Astrocyte of the cerebellum (primary cell): ENCODE measurements at places on chromosomes 4 and X.

DNA sequence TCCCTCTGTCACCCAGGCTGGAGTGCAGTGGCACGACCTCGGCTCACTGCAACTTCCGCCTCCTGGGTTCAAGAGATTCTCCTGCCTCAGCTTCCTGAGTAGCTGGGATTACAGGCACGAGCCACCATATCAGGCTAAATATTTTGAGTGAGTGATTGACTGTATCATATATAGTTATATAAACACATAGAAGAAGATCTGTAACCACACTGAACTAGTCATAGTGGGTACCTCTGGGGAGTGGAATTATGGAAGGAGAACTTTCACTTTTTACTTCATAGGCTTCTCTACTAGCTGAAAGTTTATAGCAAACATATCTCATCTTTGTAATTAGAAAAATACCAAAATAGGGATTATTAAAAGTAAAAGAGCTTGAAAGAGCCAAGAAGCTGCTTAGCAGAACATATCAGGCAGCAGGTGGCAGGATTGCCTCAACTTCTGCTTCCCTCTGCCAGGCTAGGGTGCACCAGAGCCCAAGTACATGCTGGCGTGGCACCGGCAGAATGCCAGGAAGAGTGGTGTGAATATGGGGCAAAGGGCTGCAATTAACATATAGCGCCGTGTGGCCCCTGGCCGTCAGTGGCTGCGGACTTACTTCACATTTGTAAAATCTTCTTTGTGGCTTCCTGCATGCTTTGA lies 39.5 kb upstream of the CD40LG start:
- no peak for DNase-seq

GRCh38 chr4:113695328-113696169 lies 66.0 kb downstream of the CAMK2D start:
- no peak for DNase-seq

- DNase-seq = no peak
These were observed 62.5 kb downstream of the PAQR3 start for GRCh38 chr4:78876568-78877320.

DNA sequence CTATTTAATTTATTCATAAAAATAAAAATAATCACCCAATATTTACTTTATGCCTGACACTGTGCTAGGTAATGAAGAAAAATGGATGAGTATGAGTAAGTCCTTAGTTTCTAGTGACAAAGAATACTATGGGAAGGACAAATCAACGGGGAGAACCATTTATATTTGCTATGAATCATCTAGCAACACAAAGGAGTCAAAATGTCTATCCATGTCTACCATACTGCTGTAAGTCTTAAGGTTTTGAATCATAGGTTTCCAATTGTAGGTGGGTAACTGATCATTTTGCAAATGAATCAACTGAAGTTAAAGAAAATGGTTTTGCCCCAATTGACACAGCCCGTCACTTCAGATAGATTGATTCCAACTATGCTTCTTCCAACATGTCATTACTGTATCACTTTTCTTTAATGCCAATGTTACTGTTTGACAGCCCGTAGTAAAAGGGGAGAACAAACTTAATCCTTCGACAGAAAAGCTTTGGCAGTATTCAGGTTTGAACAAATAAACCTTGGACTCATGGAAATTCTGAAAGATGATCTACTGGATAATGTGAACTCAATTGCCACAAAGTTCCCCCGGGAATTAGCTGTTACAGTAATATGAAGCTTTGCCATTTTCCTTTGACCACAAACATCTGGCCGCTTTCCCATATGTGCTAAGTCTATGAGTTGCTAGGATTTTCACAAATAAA lies 3.2 kb downstream of the TDO2 start:
- peak; percentile 100 for DNase-seq

- DNase-seq = no peak
These were observed 69.8 kb downstream of the TMEM131L start for GRCh38 chr4:153535772-153536513.

- DNase-seq = no peak
These were observed 3.1 kb upstream of the CLCN3 start for GRCh38 chr4:169617306-169617705.

DNA sequence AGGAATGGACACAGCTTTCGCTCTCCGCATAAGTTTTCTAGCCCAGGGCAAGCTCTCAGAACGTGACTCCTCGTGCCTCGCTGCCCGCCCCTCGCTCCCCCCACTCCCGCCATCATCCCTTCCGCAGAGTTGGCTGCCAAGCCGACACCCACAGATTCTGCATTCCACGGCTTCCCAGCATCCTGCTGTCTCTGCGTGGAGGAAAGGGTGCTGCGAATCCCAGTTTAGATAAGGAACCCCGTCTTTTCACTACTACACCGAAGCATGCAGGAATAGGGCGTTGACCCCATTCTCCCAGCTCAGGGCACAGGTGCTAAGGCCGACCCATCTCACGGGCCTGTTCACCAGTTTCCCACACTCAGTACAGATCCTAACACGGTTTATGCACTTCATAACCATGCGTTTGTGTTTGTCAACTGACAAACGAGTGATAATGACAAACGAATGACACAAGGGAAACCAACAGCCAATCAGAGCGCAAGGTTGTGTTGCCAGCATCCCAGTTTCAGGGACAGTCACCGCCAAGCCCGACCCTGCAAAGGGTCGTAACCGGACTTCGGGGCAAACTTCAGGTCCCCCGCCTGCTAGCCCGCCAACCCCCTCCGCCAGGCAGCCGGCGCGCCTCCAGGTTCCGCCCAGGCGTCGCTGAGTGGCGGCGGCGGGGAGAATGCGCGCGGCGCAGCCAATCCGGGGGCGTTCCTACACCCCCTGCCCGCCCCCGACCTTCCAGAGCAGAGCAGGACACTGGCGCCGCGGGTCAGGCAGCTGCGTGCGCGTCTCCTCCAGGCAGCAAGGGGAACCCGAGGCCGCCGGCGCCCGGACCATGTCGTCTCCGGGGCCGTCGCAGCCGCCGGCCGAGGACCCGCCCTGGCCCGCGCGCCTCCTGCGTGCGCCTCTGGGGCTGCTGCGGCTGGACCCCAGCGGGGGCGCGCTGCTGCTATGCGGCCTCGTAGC lies at the start of gene CYP2U1:
CYP2U1 (plus strand) TSS at position 729 of the 954 bp plus-strand sequence; CDS start at position 824, 95 bp downstream.
- DNase-seq = no peak

GRCh38 chr4:109560687-109561461 lies 828 bp downstream of the MCUB start:
- DNase-seq = peak; percentile 59

- peak; percentile 2 for DNase-seq
These were observed 4.9 kb upstream of the TLR8 start for GRCh38 chrX:12901486-12901885.

GRCh38 chr4:20724915-20725314 lies 24.7 kb downstream of the PACRGL start:
- DNase-seq = no peak

GRCh38 chr4:7195546-7196287 lies 3.4 kb downstream of the SORCS2 start:
- no peak for DNase-seq

GRCh38 chr4:3452376-3452775 lies 10.6 kb downstream of the HGFAC start:
- DNase-seq = no peak

DNA sequence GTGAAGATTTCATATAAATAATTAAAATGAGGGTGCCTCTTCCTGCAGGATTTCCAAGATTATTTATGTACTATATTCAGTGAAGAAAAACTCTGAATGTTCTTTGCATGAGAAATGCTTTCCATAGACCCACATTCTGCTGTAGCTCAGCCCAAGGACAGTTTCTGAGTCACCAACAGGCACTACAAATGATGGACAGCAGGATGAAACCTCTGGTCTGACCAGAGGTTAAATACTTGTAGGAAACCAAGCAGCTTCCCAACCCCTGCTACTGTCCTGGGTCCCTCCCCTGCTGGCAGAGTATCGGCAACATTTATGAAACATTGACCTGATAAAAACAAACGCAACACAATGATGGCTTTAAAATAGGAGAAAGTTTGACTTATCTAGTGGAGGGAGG lies 73.1 kb downstream of the CXXC4 start:
- DNase-seq = no peak

DNA sequence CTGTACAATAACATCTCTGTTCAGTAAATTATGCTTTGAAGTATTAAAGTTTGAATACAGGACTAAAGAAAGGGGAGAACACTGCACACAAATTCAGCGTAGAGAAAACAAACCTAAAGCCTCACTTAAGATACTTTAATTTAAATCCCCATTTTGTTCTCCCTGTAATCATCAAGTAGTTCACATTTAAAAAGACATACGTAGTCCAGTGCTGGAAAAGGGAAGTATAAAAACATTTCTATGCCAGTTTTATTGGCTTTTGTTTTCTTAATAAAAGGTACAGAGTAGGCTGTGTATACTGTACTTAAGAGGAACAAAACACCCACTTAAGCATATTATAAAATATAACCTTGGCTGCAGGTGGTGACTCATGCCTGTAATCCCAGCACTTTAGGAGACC lies 101.6 kb downstream of the FGF16 start:
- DNase-seq = no peak

DNA sequence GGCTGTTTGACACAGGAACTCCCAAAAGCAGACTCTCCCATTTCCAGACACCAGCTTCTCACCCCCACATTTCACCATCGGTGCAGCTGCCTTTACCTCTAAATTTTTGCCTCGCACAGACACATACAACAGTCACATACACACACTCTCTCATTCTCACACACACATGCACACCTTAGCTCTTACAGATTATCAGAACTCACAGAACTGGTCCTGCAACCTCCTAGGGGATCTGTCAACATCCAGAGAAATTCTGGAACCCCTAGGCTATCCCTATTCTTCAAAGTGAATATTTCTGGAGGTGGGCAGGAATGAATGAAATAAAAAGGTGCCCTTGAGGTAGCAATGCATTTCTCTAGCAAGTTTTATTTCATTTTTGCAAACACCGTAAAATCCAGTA lies 4.1 kb downstream of the HS6ST2 start:
- no peak for DNase-seq

- DNase-seq = no peak
These were observed 269.2 kb upstream of the DDX53 start for GRCh38 chrX:22730542-22730941.

- DNase-seq = no peak
These were observed 184.9 kb downstream of the PDGFC start for GRCh38 chr4:156786713-156787112.

DNA sequence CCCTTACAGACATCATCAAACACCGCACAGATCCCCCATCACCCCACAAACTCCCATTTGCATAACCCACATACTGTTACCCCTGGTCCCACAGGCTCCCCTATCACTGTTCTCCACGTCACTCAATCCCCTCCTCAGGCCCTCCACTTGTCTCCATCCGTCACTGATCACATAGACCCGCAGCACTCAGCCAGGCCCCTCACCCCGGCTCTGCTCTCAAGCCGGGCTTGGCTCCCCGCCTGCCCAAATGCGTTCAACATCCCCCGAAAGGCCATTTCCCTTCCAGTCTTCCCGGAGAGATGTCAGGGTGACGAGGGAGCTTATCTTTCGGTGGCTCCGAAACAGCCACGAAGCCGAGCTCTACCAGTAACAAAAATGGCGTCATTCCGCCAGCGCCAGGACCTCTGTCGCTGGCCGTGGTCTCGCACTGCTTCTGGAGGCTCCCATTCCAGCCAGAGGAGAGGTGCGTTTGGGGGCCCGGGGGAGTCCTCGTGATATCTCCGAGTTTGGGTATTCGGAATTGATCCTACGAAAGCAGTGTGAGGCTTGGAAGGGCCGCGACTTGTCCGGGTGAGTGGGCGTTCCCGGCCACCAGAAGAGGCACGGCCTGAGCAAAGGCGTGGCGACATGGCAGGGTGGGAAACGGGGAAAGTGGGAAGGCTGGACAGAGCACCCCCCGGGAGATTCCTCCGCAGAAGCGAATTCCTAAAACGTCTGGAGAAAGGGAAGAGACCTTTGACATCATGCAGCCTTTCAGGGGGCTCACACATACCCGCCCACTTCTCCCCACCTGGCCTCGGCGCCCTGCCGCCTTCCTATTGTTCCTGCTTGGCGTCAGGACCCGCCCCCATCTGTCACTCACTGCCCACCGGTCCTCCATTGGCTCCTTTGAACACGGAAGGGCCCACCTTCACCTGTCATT lies at the start of gene ZNF630:
ZNF630 (minus strand) TSS at position 577 of the 922 bp plus-strand sequence. CDS start 4,754 bp downstream, outside the sequence.
- peak; percentile 9 for DNase-seq

DNA sequence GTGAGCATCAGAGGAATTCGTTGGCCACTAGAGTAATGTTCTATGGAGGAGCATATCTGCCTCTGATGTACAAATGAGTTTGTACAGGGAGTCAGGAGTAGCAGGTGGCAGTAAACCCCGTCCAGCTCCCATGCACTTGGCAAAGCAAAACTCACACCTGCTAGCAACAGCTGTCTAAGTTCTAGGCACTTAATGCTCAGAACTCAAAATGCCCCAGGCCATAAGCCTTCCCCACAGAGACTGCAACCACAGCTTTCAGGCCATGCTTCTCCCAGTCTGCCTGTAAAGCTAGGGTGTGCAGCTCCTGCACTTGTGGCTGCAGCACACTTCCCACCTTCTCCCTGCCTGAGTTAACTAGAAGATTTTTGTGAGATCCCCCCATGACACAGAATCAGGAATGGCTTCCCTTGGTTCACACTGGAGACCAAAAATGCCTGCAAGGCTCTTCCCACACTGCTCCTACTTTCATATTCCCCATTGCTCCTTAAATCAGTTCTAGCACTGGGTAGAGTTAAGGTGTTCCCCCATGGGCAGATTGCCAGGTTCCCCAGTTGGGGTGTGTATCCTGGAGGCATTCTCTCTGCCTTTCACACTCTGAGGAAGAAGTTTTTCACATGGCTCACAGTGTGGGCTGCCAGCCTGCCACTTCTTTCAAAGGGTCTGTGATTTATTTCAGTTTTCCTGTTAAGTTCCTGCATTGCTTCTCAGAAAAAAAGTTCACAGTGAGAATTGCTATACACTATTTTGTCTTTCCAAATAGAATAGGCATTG lies 189.9 kb downstream of the STPG2 start:
- no peak for DNase-seq

GRCh38 chrX:9221781-9222180 lies 187.9 kb upstream of the FAM9B start:
- DNase-seq = no peak

DNA sequence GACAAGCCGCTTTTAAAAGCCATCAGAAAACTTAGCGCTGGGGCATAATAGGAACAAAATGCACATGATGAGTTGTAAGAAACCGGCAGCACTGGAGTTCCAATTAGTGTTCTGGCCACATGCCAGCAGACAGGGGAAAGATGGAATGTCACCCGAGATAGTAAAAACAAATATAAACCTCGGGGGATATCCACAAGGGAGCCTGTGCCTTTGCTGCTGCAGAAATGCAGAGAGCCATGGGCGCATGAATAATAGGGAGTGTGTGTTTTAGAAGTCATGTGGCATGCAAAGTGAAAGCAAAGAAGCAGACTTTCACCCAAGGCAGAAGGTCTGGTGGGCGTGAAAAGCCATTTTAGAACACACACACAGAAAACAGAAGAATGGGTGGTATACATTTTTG lies 19.1 kb downstream of the GPRASP3 start:
- no peak for DNase-seq

- no peak for DNase-seq
These were observed 905 bp upstream of the MAEA start for GRCh38 chr4:1288786-1289185.

GRCh38 chr4:101211146-101211553 lies 136.2 kb downstream of the PPP3CA start:
- no peak for DNase-seq

GRCh38 chr4:152516156-152516555 lies 19.7 kb downstream of the FBXW7 start:
- no peak for DNase-seq

- peak; percentile 27 for DNase-seq
These were observed 9.3 kb downstream of the NOX1 start for GRCh38 chrX:100864657-100865391.
